Dermis blood vessel endothelial cell (primary cell): ENCODE measurements at places on chromosomes 7 and 10. TPM values are rescaled to one million over a fixed set of nuclear protein-coding genes. Genes with fewer than 3 reads are reported as not detected.

- DNase-seq = no peak
These were observed 330.9 kb downstream of the XPNPEP1 start for GRCh38 chr10:109592391-109592790.

Gene ANKRD2
- total RNA-seq = 0.34 and 1.1 TPM in 2 replicates

GRCh38 chr7:29353810-29354209 lies 159.2 kb downstream of the CHN2 start:
- DNase-seq = no peak

Gene STAG3
- 0.17 and 0.23 TPM in 2 replicates for total RNA-seq

GRCh38 chr10:73263693-73264347 lies 11.4 kb upstream of the MRPS16 start:
- peak; percentile 49 for DNase-seq

Gene ENO4
- not detected in 2 replicates for total RNA-seq

DNA sequence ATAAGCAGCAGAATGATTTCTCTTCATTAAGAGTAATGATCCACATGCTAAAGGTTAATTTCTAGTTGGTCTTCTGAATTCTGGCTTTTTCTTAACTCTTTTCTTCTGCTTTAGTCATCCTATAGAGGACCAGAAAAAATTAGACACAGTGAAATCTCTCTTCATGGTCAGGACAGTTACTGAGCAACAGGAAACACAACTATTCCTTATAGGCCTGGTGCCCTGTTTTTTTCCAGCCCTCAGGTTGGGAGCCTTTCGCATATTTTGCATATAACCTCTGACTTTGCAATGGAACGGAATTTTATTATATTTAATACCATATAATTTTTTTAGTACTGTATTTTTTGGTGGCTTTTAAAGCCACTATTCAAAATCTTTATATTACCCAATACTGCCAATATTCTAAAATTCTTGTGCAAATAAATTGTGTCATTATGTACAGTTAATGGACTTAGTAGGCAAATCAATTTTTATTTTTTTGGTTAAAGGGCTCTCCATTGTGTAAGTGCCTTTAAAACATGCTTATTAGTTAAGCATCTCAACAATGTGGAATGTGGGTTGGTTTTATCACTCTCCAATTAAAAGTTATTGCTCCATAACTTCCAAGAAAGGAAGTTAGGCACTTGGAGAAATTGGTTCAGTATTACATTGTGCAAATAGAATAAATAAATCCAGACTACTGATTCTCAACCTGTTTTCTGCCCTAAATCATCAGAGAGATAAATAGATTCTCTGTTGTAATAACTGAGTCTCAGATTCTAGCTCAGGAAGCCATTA lies 22.5 kb downstream of the ARL4A start:
- no peak for DNase-seq

Gene MSMB
- not detected in 2 replicates for total RNA-seq

GRCh38 chr10:104403636-104404035 lies 50.0 kb downstream of the CFAP58 start:
- no peak for DNase-seq

DNA sequence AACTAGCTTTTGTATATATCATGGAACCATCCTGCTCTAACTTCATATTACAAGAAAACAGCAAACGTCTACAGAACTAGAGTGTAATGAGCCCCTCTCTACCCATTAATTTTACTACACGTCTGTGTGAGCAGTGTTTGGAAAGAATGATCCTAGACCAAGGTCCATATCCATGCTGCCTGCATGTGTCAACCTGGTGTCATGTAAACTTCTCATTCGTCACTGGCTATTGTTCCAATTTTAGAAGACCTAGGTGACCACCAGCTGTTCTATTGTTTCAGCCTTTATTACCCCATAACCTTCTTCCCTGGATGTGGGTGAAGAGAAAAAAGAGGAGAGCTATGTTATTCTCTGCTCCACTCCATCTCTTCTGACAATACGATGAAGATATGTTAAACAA lies 77.1 kb downstream of the CREM start:
- peak; percentile 51 for DNase-seq

GRCh38 chr7:19442016-19442785 lies 266.6 kb downstream of the POLR1F start:
- DNase-seq = no peak

- no peak for DNase-seq
These were observed 9.5 kb upstream of the ARID5B start for GRCh38 chr10:61891906-61892585.

GRCh38 chr7:151141855-151142685 lies 25.4 kb downstream of the GBX1 start:
- DNase-seq = no peak

Gene OR6B1
- total RNA-seq = not detected in 2 replicates

GRCh38 chr7:1013581-1013980 lies 30.6 kb downstream of the CYP2W1 start:
- DNase-seq = no peak

DNA sequence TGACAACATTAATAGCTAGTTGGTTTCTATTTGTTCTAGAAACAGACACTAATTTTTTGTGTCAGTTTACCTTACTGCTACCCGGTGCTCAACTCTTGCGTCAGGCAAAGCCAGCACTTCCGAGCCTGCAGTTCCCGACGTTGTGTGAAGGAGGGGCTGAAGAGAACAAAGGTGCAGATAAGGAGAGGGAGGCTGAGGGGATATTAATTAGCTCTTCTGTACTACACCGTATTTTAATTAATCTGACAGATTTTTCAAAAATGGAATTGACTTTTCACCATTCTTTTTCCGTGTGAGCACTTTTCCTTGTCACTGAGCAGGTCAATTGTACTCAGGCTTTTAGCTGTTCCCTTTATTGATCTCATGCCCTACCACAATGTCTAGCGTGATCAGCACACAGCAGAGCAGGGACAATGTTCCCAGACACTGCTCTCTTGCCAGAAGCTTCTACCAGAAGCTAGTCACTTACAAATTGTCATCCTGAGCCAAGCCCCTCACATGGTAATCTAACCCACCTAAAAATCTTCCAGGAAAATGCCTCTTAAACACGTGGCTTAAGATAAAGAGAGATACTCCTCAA lies 650.5 kb upstream of the MKI67 start:
- DNase-seq = no peak
